ENCODE measurements at places on chromosomes 6 and 20.

- no peak for DNase-seq
These were observed 116.2 kb downstream of the KCNQ5 start for GRCh38 chr6:72738091-72738490.

DNA sequence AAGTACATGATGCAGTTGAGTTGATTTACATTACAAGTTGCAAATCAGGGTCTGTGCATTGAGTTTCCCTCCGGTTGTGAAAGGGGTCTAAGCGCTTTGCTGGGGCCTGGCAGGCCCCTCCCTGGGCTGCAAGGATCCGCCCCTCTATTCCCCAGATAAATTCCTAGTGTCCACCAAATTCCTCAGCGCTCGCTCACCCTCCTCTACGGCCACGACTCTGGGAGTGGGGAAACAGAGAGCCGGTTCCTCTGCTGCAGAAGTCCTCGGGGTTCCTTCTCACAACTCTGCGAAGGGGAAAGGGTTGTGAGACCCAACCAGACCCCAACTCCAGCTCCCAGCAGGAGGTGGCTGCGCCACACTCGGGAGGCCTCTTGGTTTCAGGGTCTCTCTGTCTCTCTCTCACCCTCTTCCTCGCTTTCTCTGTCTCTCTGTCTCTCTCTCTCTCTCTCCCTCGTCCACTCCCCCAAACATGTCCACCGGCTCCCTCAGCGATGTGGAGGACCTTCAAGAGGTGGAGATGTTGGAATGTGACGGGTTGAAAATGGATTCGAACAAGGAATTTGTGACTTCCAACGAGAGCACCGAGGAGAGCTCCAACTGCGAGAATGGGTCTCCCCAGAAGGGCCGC lies at the start of gene TCF21:
Gene TCF21 (plus strand): TSS at position 185 of the 628 bp plus-strand sequence. CDS start 285 bp downstream, at position 470.
- DNase-seq, result no peak

GRCh38 chr6:90028066-90028778 lies 134.0 kb downstream of the GJA10 start:
- DNase-seq, result no peak

DNA sequence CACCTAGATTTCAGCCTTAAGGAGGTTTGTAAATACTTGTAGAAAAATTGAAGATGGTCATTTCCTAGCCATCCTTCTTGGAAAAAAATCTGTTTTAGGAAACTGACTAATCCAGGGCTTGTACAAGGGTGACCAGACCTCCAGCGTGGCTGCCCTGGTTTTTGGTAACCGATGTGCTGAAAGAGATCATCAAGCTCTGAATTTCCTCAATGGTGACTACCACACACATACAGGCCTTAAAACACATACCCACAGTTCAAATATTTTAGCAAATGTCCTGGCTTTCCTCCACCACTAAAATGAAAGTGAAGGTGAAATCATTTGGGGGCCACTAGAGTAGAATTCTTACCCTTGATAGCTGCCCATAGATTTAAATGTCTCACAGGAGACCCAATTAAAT lies 215.3 kb upstream of the SUPT3H start:
- DNase-seq, result no peak
